ENCODE measurements at places on chromosomes 7 and 10.

- DNase-seq = no peak
Measured at GRCh38 chr10:15531927-15532722, 161.0 kb upstream of the FAM171A1 start.

DNA sequence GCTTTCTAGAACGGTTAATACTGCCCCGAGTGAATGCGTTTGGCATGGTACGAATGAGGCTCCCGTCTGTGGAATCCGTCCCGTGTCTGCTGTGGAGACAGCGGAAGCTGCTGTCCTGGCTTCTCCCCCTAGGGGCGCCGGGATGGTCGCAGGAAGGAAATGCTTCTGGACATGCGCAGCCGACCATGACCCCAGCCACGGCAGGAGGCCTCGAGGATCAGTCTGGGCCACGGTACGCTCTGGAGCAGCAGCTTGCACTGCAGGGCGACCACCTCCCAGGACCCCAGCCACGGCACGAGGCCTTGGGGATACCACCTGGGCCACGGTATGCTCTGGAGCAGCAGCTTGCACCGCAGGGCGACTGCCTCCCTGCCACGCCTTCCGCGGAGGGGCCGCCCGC lies 107.9 kb downstream of the CYTH3 start:
- DNase-seq = peak; percentile 23

DNA sequence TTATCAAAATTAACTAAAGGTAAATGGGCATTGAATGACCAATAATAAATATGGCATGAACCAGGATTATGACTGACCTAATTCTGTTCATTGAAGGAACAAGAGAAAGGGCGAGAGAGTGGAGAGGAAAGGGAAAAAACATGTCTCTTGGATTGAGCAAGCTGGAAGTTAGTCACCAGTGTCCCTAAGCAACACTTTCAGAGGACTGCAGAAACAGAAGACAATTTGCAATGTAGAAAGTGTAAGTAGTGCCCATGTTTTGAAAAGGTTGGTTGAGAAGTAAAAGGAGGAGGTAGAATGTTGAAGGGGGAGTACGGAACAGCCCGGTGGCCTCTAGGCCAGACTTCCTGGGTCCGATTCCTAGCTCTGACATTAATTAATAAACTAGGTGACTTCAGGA lies 94.6 kb downstream of the FAS start:
- peak; percentile 7 for DNase-seq

DNA sequence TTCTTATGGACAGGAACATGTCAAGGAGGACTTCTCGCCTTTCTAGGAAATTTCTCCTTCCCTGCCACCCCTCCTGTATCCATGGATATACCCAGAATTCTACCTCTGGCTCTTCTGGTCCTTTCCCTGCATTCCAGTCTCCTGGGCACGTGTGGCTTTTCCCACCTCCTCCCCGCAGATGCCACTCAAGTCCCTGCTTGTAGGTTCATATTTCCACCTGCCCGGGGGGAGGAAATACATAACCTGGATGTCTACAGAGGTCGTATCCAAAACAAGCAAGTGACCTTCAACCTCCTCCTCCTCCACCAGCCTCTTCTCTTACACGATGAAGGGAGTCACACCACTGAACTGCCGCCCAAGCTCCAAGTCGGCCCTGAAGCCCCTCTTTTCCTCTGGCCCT lies 20.7 kb downstream of the FGFR2 start:
- DNase-seq = no peak

GRCh38 chr7:351256-351655 lies 61.3 kb downstream of the FOXL3 start:
- peak; percentile 85 for DNase-seq

GRCh38 chr10:48701139-48701901 lies 16.6 kb downstream of the WDFY4 start:
- no peak for DNase-seq

DNA sequence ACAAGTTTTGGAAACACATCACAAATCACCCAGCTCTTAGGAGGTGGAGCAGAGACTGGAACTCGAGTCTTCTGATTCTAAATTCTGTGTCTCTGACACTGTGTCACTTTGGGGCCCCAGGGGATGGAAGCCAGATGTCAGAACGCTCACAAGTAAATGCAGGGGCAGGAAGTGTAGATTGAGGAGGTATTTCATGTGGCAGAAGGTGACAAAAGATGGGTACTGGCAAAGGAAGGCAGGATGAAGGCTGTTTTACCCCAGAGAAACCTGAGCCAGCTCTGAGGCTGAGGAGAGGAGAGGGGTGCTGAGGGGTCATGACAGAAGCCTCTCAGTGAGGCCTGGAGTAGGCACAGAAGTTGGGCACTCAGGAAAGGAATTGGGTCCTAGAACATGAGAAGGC lies 6.0 kb upstream of the PURB start:
- no peak for DNase-seq

DNA sequence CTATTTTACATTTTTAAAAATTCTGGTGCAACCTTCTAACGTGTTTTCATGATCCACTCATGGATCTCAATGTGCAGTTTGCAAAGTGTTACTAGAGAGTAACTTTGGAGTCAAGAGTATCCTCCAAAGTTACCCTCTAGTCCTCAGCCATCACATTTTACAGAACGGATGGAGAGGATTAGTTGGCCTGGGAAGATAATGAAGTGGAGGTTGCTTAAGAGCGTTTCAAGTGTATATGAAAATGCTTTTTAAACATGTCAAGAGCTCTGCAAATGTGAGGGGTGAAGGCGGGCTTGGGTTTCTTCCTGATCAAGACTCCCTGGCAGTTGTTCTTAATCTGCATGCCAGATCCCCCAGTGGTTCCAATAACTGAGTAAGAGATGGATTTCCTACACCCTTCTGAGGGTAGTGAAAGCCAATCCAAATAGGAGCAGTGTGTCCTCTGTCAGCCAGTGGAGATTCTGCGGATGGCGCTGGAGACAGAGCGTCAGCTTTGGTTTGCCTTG lies 299.4 kb upstream of the NPVF start:
- no peak for DNase-seq

DNA sequence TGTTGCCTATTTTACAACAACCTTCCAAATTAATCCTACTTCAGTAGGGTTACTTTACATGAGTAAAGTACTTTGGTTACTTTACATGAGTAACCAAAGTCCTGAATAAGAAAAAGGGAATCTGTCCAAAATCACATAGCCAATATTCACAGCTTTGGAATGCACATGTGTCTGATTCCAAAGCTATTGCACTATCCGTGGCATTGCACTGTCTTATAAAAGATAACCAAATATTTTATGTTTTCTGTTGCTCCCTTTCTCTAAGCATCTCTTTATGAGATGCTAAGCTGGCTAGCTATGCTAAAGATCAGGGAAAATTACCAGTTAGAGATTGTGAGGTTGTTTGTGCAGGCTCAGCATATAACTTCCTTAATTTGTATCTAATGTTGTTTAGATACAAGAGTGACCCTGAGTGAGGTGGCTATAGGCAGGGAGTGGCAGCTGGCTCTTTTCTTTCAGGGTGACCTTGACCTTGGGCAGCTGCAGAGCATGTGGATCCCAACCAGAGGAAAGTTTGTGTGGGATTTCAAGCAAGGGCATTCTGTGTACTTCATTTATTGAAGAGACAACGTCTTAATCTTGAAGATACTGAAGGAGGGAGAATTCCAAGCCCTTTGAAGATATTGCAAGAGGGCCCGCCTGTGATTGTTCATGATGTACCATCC lies 366.1 kb upstream of the ANKRD30A start:
- no peak for DNase-seq

- DNase-seq = peak; percentile 77
Measured at GRCh38 chr7:114026486-114027089, 107.8 kb upstream of the PPP1R3A start.

- DNase-seq = no peak
Measured at GRCh38 chr7:133642907-133643306, 390.0 kb downstream of the EXOC4 start.

- DNase-seq = no peak
Measured at GRCh38 chr7:104127204-104127603, 80.6 kb downstream of the ORC5 start.

DNA sequence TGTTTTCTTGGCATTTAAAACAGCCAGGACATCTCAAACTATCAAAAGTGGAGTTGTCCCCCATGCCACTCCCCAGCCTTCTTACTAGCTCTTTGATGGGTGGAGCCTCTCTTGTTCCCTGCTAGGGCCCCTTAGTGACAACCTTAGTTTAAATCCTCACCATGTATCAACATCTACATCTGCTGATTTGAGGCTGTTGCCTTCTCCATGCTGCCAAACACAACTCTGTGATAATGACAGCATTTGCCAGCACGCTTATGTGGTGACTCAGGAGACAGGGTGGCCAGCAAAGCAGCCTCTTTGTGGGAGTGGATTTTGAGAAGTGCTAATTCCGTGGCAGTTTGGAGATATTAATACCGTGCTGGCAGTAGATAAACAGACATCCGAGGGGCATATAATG lies 145.4 kb downstream of the LRRC4 start:
- peak; percentile 60 for DNase-seq

DNA sequence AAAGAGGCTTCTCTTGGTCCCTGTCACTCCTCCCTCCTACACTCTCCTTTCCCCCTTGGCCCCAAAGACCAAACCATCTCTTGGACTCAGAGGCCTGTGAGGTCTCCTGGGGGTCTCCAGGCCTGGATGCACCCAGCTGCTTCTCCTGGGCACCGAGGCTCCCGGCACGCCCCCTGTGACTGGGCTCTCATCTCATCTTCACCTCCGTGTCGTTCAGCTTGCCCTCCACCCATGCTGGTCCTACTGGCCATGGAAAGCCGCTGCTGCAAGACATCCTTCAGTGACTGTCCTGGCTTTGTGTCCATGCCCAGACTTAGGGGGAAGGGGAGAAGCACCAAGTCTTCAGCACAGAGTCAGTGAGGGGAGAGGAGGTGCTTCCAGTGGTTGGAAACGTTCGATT lies 141.4 kb upstream of the RET start:
- no peak for DNase-seq

- no peak for DNase-seq
Measured at GRCh38 chr7:124263232-124263827, 230.5 kb upstream of the TMEM229A start.

GRCh38 chr10:32190890-32191491 lies 134.8 kb upstream of the KIF5B start:
- peak; percentile 60 for DNase-seq

DNA sequence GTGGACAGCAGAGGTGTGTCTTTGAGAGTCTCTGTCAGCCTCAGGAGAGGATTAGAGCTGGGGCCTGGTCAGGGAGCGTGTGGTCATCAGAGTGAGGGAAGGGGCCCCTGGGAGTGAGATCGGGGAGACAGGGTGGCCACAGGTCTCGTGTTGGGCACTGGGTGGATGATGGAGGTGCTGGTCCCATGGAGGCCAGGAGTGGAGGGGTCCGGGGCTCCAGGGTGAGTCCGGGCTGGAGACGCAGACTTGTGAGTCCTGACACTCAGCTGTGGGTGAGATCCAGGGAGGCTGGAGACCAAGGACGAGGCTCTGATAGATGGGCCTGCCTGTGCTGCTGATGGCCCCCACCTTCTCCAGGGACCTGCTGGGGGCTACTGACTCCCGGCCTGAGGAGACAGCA lies 88.6 kb downstream of the DYNC2I1 start:
- DNase-seq = no peak

- DNase-seq = peak; percentile 9
Measured at GRCh38 chr10:127013211-127013656, 108.0 kb downstream of the DOCK1 start.

DNA sequence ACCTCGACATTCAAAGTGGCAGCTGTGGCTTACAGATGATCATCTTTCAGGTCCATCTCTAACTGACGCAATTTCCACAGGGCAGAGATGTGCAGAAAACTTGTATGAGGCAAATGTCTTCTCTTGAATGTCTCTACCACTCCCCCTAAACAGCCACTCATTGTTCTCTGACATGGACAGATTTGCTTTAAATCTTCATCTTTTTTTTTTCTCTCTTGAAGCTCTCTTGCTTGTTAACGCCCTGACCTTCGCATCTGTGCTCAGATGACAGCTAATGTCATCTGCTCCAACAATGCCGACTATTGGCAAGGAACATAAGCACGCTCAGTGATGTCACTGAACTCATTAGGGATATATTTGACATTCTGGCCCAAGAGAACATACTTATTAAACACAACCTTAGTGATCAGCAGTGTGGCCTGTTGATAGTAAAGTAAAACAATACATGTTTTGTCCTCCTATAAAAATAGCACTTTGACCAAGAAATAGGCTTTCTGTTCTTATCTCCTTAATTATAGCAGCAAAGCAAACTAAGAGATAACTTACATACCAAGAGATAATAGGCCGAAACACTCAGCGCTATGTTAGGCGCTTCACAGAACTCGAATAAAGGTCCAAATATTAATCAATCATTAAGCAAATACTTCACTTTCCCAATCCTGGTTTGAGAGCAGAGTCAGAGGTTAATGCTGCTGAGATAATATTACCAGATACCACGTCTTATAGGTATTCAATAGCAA lies 583.5 kb downstream of the PARD3 start:
- DNase-seq = no peak

DNA sequence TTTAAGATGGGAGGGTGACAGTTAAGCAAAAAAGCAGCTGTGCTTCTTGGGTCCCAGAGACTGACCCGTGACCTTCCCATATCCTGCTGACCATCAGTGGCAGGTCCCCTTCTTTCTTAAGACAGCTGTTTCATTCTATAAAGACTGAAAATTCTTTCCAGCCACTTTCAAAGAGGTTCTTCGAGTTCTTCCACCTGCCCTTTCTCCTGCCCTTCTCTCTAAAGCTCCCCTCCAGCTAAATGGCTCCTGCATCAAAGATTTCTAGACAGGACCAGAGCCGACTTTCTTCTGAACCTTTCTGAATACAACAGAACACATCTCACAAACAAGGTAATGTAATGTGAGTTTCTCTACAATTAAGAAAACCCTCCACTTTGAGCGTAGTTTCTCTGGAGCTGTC lies 180.8 kb downstream of the SFMBT2 start:
- no peak for DNase-seq

- no peak for DNase-seq
Measured at GRCh38 chr7:37047260-37047659, 323.0 kb upstream of the AOAH start.

GRCh38 chr7:111082351-111082750 lies 8.6 kb upstream of the LRRN3 start:
- DNase-seq = no peak
